ENCODE measurements at places on chromosomes 1 and 21. TPM values are rescaled to one million over a fixed set of nuclear protein-coding genes. Genes with fewer than 3 reads are reported as not detected.

The ERG gene
- 41.0 TPM for total RNA-seq

The ANKRD65 gene
- 0.25 TPM for total RNA-seq

The MCM3AP gene
- total RNA-seq, result 69.3 TPM

The MATN1 gene
- under 0.01 TPM for total RNA-seq

The KCNC4 gene
- 1.0 TPM for total RNA-seq

The KLHL20 gene
- 27.7 TPM for total RNA-seq

GRCh38 chr1:227526524-227526923 lies 36.8 kb upstream of the ZNF678 start:
- no peak for DNase-seq

DNA sequence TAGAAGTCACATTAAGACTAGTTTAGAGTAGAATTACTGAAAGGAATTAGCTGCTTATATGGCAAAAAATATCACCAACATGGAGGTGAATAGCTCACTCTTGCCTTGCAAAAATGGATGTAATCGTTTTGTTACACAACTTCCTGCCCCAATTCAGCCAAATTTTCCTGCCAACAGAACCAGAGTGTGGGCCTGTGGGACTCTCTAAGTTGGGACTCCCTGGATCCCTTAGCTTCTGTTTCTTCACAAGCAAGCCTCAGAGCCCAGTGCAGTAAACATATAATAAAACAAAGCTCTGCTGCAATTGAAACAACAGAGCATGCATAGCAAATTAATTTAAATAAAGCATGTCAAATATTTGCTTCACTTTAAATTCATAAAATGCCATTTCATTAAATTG lies 232.5 kb downstream of the TNR start:
- DNase-seq, result no peak

DNA sequence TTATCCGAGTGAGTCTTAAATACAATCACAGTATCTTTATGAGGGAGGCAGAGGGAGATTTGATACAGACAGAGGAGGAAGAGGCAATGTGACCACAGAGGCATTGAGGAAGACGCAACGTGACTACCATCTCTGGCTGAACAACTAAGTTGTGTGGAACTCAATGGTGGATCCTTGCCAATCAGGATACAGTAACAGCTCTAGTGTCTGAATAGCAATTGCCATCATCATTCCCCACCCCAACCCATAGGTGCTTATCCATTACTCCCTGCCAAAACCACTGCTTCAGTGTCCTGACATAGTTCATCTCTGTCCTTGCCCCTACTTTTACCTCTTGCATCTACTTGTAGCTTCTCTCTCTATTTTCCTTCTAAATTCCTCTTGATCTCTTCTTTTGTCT lies 20.5 kb upstream of the RHBDL2 start:
- DNase-seq, result peak; percentile 1

- no peak for DNase-seq
These were observed 1643.1 kb upstream of the B3GALT2 start for GRCh38 chr1:194829492-194829891.

DNA sequence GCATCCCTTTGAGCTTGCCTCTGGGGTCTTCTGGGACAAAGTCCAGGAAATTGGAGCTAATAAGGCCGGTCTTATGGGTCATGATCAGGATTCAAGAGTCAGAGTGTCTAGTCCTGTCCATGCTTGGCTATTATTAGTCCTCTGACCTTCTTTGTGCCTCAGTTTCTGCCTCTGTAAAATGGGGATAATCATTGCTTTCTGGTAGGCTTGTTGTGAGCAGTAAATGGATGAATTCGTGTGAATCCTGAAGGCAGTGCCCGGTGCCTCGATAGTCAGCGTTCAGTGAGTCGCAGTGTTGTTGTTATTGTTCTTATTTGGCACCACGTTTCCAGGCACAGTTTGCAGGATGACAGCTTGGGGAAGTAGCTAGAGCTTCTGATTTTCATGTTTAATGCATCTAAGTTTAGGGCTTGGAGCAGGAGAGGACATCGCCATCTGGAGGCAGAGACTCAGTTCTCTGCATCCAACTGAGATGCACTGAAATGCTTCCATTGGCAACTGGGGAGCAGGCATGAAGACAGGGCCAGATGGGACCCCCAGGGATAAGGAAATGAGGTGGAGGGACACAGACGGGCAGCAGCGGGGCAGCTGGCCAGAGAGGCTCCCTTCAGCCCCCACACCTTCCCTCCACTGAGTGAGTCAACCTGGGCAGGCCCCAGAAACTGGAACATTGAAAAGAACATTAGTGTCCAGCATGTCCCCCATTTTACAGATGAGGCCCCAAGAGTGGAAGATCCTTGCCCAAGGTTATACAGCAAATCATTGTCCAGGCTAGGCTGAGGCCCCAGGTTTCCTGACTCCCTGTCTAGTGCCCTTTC lies 160.3 kb downstream of the PTPRU start:
- DNase-seq, result no peak

DNA sequence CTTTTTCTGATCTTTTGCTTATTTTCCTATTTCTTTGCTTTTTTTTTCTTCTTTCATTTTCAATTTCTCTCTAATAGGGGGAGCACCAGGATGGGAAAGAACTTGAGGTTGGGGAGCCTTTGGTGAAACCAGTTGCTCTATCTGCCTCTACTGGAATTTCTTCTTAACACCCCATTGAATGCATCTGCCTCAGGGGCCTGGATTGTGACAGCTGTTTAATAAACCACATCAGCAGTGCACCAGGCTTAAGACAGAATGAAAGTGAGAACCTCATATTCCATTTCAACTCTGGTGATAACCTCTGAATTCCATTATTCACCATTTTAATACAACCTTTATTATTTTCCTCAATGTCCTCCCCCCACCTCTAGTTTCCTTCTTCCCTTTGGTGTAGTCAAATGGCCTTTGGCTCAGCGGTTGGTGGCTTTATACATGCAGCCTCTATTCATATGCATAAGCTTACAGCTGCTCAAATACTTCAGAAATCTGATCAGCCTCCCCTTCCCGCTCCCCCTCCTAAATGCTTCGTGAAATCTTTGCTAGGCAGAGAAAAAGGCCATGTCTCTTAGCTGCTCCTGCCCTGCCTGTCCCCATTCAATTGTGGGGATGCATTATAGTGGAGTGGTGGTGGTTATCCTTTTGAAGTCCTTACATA lies 537.3 kb upstream of the PLXNA2 start:
- no peak for DNase-seq

- DNase-seq, result no peak
These were observed 30.4 kb downstream of the SLC19A1 start for GRCh38 chr21:45511661-45512431.

GRCh38 chr1:156970017-156970416 lies 49.6 kb downstream of the LRRC71 start:
- DNase-seq, result no peak

GRCh38 chr1:228008391-228009115 lies 1.8 kb downstream of the WNT3A start:
- no peak for DNase-seq
